ENCODE measurements at places on chromosomes 5 and 9. TPM values are rescaled to one million over a fixed set of nuclear protein-coding genes. Genes with fewer than 3 reads are reported as not detected.

RFK gene
- 14.8 TPM for polyA plus RNA-seq

ARID3C gene
- polyA plus RNA-seq = not detected

GRCh38 chr5:102087906-102088305 is 208.2 kb downstream of the SLCO4C1 start:
- DNase-seq = no peak

- no peak for DNase-seq
These were observed 46.5 kb downstream of the SLC44A1 start for GRCh38 chr9:105290954-105291353.
